ENCODE measurements at places on chromosomes 1 and 21.

- DNase-seq, result no peak
Measured at GRCh38 chr1:172900376-172900997, 150.3 kb downstream of the TNFSF18 start.

- DNase-seq, result no peak
Measured at GRCh38 chr1:167476061-167476460, 42.3 kb downstream of the CD247 start.

DNA sequence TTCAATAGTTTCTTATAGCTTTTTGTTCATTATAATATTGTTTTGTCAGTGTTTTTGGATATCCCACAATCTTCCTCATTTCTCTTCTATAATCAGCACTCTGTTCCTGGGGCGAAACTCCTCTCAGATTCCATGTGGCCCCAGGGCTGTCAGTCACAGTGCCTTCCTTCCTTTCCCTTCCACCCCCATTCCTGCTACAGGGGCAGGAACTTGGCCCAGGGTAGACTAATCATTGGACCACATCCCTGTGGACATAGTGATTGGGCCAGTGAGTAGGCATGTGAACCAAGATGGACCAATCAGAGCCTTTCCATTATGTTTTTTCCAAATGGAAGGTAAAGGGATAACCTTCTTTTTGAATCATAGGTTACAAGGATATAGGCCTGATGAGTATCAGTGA, 78.3 kb downstream of the PGM1 start:
- no peak for DNase-seq

- DNase-seq, result no peak
Measured at GRCh38 chr1:168042362-168042761, 94.4 kb downstream of the GPR161 start.

DNA sequence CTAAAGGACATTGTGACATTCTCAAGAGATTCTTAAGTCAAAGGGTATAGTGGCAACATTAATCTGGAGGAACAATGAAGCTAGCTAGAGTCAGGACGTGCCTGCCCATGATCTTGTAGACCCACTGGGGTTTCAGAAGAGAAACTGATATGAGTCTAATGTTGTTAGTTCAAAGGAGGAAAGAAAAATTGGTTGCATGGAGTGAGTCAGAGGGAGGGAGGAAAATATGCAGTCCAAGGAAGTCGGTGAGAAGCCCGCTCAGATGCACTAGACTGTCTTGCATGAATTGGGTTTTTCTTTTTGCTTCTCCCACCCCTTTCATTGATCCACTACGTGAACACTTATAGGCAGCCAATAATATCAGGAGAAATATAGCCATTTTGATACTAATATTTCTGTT, 53.8 kb upstream of the SYT14 start:
- no peak for DNase-seq

GRCh38 chr1:208423526-208423925, 179.3 kb upstream of the PLXNA2 start:
- no peak for DNase-seq

DNA sequence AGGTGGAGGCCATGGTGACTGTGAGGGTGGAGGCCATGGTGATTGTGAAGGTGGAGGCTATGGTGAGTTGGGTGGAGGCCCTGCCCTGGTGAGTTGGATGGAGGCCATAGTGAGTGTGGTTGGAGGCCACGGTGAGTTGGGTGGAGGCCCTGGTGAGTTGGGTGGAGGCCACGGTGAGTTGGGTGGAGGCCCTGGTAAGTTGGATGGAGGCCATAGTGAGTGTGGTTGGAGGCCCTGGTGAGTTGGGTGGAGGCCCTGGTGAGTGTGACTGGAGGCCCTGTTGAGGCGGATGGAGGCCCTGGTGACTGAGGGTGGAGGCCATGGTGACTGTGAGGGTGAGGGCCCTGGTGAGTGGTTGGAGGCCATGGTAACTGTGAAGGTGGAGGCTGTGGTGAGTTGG, 124.9 kb upstream of the VAMP3 start:
- DNase-seq, result no peak

GRCh38 chr1:225450491-225451191, 22.8 kb upstream of the LBR start:
- DNase-seq, result no peak

Data from iPS-NIHi11 (cell line).